Activated naive CD8-positive, alpha-beta T cell treated with anti-CD3 and anti-CD28 coated beads, Interleukin-2, amount 50 U/mL, for 16 hours (primary cell): ENCODE measurements at places on chromosomes 12 and 14.

- no peak for DNase-seq
Observed at GRCh38 chr12:2380946-2381345, 328.2 kb downstream of the CACNA1C start.

DNA sequence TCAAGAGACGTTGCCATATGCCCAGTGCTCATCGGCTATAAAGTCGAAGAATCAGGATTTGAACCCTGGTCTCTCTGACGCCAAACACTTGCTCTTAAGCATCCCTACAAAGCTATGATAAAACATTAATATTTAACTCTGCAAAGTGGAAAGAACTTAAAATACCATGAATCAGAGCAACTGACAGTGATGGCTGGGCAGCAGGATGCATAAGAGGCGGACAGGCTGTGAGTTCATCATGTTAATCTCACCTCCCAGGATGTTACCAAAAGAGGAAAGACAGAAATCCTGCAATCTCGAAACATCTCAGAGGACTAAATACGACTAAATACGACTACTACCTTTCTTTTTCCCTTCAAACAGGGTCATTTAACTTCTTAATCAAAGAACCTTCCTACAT is 5.8 kb downstream of the DICER1 start:
- no peak for DNase-seq

DNA sequence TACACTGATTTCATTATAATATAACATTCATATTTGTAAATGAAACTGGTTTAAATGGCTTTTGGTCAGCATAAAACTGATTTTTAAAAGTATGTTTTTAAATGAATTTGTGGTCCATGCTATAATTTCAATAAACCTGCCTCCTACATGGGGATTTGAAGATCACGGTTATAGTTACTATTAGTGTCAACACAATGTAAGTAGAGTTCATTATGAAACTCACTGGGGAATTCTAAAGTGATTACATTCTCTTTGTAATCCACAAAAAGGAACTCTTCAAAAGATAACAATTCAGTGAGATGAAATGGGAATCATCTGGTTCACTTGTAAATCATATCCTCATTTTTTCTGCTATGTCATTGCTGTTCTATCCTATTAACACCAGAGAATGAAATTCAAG is 204.5 kb upstream of the G2E3 start:
- no peak for DNase-seq

- DNase-seq, result no peak
Observed at GRCh38 chr12:102496591-102496990, 16.2 kb upstream of the IGF1 start.

DNA sequence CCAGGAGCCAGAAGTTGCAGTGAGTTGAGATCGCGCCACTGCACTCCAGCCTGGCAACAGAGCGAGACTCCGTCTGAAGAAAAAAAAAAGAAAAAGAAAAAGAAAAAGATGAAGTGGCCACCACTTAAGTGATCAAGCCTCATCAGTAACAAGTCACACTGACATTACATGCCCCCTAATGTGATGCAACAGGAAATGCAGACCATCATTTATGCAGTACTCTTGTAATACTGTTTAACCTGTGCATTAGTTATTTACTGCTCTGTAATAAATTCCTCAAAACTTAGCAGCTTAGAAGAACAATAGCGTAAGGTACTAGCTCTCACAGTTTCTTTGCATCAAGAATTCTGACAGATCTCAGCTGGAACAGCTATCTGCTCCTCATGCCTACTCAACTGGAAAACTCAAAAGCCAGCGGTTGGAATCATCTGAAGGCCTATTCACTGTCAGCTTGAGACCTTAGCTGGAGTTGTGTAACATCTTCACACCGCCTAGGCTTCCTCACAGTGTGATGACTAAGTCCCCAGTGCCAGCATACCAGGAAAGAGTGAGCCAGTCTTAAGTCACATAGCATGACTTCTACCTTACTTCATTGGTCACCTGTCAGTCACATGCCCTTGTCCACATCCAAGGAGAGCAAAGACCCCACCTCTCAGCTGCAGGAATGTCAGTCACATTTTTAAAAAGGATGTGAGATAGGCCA is 31.5 kb downstream of the EPS8 start:
- no peak for DNase-seq

- no peak for DNase-seq
Observed at GRCh38 chr14:55388160-55388559, 23.5 kb downstream of the ATG14 start.

- DNase-seq, result no peak
Observed at GRCh38 chr14:29144621-29145020, 378.0 kb downstream of the FOXG1 start.

DNA sequence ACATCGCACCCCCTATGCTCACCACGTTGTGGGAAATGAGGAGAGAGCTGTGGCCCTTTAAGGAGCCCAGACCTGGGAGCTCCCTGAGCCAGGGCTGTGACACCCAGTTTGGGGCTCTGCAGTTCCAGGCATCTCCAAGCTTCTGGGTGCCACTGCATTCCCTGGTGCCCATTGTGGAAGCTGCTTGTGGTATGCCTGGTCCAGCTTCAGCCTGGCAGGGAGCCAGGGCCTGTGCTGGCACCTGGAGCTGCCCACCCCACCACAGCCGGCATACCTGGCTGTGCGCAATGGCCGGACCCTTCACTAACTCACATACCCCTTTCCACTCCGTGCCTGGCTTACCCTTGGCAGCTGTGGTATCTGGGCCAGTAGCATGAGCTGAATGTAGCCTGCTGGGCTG is 107.9 kb upstream of the OR4E1 start:
- DNase-seq, result no peak

GRCh38 chr14:106308839-106309389 is 782.5 kb downstream of the TMEM121 start:
- peak; percentile 51 for DNase-seq

DNA sequence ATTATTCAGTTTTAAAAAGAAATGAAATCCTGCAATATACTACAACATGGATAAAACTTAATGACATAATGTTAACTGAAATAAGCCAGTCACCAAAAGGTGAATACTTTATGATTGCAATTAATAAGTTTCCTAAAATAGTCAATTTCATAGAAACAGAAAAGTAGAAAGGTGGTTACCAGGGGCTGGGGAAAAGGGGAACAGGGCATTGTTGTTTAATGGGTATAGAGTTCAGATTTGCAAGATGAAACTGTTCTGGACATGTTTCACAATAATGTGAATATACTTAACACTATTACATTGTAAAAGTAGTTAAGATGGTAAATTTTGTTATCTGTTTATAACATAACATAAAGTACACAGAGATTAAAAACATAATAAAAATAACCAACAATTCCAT is 550.9 kb downstream of the CCER1 start:
- DNase-seq, result no peak

DNA sequence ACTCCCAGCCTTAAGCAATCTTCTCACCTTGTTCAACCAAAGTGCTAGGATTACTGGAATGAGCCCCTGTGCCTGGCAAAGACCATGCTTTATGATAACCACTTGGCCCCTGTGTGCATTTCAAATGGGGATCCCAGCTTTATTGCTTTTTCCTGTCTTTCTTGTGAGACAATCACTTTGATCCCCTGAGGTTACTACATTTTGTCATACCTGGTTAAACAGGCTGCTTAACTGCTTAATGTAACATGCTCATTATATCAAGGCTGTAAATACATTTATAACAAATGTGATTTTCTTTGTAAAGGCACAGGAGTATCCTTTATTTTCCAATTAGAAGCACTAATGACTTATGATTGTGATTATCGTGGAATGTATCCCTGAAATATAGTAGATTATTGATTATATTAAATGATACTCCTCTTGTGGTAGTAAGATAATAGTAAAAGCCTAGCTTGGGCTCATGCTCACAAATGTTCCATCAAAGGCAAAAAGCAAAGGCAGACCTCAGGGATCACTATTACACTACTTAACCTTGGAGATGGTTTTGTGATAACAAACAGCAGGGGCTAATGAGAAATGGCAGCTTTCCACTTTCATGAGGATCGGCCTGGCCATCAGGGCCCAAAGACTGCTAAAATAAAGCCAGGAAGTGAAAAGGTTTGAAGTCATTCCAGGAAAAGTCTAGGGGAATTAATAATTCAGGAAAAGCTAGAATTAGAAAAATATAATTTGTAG is 290.8 kb upstream of the MDGA2 start:
- DNase-seq, result no peak
